ENCODE measurements at places on chromosomes 12 and 14.

DNA sequence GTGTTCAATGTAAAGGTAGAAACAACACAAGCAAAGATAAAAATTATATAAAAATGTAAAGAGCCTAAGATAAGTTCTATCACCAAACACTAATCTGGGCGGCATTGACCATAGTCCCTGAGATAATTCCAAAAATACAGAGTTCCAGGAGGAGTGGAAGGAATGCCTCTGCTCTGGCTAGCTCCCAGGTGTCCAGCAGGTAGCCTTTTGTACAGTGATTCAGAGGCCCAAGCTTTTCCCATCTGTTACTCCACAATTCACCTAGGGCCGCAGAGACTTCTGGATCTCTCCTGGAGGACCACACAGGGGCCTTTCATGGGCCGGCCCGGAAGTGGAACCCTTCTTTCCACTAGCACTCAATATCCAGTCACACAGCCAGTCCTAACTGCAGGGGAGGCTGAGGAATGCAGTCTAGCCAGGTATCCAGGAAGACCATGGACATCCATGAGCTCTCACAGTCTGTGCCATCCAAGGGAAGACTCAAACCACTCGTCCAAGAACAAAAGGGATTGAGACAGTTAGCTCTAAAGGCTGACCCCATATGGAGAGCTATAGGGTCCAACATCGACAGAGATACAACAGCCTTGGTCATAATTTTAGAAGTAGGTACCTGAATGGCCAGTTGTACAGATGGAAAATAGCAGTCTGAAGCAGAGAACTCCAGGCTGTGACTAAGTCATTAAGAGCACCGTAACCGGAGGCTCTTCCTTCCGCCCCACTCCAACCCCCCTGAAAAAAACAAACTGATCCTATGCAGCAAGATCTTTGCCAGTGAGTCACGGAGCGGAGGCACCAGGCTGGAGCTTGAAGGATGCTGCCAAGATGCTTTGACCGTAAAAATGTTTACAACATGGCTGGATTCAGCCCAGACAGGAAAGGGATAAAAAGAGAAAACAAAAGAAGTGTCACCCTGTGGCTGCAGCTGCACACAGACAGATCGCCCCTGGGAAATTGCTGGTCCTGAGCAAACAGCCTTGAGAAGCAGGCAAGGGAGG lies 204.8 kb downstream of the NUAK1 start:
- no peak for DNase-seq

GRCh38 chr12:64600164-64600561 lies 10.1 kb upstream of the RASSF3 start:
- DNase-seq: no peak

DNA sequence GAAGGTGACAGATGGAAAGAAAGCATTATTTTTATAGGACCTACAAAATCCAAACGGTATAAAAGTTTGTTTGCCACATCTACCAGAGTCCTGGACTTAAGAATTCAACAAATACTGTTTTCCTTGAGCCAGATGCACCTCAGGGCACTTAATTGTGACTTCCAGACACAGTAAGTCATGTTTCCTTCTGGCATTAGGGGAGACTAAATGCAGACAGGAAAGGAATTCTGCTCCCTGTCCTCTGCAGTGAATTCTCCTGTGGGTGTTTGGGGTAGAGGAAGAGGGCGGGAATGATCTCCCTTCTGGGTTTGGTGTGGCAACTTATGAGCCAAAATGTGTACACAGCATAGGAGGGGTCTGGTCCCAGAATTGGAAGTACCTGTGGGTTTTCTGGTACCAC lies 93.9 kb upstream of the ZDHHC17 start:
- DNase-seq: no peak

GRCh38 chr12:54667945-54668344 lies 19.8 kb upstream of the DCD start:
- DNase-seq: no peak

DNA sequence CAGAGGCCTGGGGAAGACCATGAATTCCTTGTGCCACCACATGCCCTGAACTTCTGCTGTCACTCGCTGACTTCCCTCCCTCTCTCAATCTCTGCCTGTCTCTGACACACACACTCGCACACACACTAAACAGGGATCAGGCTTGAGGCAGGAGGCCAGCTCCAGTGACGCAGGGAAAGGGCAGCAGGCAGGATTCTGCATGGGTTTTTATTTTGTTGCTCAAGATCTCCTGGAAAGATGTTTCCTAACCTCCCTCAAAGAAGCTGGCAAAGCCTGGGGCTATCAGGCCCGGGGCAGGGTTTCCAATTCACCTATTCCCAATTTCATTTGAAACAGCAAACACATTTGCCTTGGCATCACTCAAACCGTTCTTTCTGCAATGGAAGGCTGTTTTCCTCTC lies 27.7 kb upstream of the PEX5 start:
- DNase-seq: no peak

DNA sequence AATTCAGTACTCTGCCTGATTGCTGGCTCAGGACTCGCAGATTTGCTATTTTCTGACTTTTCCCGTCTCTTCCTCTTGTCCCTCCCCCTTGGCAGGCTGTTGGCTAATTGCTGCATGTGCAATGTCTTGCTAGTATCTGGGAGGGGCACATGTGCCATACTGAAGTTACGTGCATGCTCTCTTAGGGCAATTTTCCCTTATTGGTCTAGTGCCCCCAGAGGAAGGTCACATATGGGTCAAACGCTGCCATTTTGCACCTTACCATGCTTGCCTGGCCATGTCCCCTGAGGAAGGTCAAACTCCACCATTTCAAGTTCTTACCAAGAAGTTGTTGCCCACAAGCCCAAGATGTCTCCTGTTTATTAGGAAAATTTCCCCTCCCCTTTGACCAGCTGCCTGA lies 13.9 kb upstream of the ERC1 start:
- no peak for DNase-seq

DNA sequence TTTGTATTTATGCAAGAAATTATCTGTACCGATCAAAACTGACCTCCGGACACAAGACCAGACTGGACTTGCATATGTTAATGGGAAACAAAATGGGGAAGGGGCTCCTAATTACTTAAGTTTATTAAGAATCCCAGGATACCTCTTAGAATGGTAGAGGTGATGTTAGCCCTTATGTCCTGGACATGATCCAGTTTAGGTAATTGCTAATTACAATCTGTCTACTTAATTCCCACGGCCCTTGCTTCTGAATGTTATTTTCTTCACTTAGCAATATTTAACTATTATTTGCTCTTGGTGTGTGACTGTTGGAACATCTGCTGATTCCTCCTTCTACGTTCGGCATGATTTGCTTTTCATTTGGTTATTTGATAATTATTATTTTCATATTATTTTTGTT lies 644.0 kb downstream of the DIO2 start:
- no peak for DNase-seq

GRCh38 chr14:26887847-26888246 lies 290.0 kb upstream of the NOVA1 start:
- DNase-seq: no peak

DNA sequence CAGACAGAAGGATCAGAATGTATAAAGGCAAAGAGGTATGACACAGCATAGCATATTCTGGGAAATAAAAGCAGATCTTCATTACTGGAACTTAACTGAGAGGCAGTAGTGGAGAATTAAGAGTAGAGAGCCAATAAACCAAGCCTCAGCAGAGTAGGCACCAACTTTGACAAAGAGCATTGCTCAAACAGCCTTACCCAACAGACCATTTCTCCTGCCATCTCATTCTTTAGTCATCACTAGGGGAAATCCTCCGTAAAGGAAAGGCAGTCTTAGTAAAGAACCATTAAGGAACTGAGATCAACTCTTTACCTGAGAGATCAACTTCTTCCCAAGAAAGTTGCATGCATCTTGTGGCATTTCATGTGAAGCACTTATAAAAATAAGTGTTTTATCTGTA lies 36.6 kb downstream of the SENP1 start:
- no peak for DNase-seq

- DNase-seq: no peak
These were observed 487.8 kb downstream of the KCNH5 start for GRCh38 chr14:62557416-62557815.

DNA sequence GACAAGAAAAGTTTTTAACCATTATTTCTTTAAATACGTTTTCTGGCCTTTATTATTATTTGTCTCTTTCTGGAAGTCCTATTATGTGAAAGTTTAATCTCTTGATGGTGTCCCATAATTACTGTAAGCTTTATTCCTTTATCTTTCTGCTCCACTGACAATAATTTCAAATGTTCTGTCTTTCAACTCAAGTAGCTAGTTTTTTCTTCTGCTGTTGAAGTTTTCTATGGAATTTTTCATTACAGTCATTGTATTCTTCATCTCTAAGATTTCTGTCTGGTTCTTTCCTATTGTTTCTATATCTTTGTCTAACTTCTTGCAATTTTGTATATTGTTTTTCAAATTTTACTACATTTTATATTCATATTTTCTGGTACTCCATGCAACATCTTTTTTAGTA lies 173.6 kb upstream of the MGAT4C start:
- DNase-seq: no peak

DNA sequence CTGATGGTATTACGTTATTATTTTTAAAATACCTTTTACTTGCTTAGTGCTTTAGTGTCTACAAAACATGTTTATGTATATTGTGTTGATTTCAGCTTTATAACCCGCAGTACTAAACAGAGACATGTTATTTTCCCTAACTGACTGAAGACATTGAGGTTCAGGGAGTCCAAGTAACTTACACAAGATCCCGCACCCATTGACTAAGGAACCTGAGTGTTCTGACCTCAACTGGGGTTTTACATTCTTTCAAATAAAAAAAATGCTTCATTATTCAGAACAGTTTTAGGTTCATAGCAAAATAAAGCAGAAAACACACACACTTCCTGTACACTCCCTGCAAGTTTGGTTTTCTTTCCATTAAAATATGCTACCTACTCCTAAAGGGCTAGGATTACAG lies 60.4 kb upstream of the METAP2 start:
- DNase-seq: no peak

- DNase-seq: no peak
These were observed 43.4 kb upstream of the ST8SIA1 start for GRCh38 chr12:22377731-22378496.

All from immature natural killer cell (primary cell).